Endothelial cell (in vitro differentiated cells): ENCODE measurements at places on chromosomes 4 and X. TPM values are rescaled to one million over a fixed set of nuclear protein-coding genes. Genes with fewer than 3 reads are reported as not detected.

The RAB41 gene
- not detected for total RNA-seq

The KIAA1210 gene
- not detected for total RNA-seq

DNA sequence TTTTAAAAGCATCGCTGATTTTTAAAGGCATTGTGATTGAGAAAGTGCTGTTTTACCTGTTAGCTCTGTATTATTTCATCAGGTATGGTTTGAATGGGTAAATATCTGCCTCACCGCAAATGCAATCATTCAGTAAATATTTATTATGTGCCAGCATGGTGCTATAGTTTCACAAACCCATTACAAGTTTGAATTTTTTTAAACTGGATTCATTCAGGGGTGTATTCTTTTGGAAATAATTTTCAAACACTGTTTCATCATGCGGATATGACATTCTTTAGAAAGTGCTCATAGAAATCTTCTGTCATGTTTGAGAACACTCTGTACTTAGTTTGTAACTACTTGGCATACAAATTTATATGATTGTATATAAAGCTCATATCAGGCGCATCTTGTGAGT lies 37.2 kb downstream of the LIMCH1 start:
- DNase-seq: no peak

DNA sequence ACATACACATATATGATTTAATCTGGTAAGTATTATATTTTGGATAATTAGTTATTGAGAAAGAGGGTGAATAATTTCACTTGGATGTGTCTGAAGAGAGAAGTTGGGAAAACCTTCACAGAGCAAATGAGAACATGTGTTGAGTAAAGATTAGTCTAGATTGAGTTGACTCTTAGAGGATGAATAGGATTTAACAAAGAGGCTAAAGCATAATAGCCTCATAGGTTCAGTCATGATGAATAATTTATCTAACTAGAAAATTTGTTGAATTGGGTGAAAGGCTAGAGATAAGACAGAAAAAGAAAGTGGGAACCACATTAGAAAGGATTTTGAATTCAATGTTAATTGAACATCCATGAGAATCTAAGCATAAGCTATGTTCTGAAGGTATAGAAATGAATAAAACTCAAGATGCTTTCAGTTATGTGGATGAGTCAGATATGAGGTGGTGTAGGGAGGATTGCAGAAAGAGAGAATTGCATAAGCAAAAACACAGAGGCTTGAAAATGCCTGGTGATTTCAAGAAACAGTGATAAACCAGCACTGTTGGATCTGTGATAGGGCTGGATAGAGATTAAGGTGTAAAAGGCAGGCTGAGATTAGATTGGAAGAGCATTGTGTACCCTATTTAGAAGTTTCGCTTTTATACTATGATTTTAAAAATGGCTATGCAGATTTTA lies 207.6 kb upstream of the NR3C2 start:
- no peak for DNase-seq
